NCI-H187 (cell line): ENCODE measurements at places on chromosomes 2 and 18.

GRCh38 chr18:56716692-56717146 lies 65.6 kb downstream of the WDR7 start:
- DNase-seq: no peak

- DNase-seq: no peak
Measured at GRCh38 chr18:11653521-11653920, 35.5 kb upstream of the GNAL start.

GRCh38 chr2:232900811-232901735 lies 31.0 kb downstream of the SNORC start:
- no peak for DNase-seq

DNA sequence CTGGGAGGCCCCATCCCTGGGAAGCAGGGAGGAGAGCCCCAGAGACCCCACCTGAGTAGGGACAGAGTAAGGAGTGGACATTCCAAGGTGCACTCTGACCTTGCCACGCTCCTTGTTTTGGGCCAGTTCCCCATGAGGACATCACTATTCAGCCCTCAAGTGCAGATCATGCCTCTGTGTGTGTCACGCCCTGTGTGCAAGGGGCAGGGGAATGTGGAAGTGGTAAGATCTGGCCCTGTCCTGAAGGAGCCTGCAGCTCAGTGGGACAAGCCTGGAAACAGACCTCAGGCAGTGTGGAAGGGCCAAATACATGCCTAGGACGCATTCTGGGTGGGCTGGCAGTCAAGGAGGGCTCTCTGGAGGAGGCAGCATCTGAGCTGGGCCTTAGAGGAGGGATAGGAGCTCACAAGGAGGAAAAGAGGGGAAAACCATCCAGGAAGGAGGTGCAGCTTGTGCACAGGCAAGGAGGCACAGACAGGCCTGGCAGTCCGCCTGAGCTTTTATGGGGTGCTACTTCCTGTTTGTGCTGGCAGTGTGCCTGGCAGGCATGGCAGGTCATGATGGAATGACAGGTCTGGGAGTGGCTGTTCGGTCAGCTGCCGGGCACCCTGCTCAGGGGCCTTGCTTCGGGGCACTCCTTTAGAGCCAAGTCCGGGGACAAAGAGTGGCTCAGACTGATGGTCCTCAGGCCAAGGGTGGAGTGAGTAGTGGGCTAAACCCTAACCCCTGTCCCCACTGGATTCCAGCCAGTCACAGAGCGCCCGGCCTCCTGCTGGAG lies 3.3 kb downstream of the KLHL30 start:
- no peak for DNase-seq
